ENCODE measurements at places on chromosomes 11 and 22.

DNA sequence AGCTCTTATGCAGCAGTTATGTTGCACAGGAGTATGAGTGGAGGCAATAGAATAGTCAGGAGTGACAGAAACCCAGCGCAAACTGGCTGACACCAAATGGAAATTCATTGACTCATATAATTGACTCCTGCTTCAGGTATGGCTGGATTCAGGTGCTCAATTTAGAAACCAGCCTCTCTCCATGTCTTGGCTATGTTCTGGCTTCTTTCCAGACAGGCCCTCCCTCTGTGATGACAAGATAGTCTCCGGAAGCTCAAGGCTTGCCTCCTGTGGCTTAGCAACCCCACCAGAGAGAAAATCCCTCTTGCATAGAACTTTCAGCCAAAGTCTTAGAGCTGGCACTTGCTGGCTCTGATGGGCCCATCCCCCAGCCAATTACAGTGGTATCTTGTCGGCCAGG, 28.1 kb upstream of the MN1 start:
- no peak for DNase-seq

DNA sequence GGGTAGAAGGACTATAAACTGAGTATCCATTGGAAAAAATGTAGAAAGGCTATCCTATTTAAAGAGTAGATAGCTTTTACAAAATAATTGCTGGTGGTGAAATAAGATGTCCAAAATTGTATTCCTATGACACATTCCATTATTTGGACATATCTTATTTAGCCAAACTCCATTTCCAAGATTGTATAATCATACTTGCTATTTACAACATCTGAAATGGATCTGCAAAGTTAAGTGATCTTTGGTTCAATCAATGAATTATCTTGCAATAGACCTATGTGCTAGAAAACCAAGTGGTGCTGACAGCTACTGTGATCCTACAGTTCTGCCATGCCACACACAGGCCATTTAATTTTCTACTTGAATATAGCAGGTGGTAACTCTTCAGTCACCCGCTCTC, 11.0 kb upstream of the BLID start:
- no peak for DNase-seq

GRCh38 chr11:109423466-109424190, 1.6 kb downstream of the C11orf87 start:
- DNase-seq = no peak

DNA sequence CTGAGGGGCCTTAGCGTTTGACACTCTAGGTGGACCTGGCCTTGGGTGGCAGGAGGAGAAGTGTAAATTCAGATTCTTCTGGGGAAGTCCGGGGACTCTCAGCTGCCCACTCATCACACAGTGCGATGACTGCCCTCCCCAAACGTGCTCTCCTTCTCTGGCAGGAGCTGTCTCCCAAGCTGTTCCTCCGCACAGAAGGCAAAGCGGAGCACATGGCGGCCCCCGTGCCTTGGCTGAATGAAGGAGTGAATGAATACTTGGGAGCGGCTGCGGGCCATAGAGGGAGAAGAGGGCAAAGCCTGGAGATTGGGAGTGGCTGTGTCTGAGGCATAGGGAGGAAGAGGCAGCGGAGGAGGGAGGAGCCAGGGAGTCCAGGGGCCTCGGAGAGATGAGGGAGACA, 6.9 kb upstream of the NAA40 start:
- DNase-seq = no peak

GRCh38 chr11:62593434-62594044, 2.2 kb upstream of the TUT1 start:
- peak; percentile 88 for DNase-seq

DNA sequence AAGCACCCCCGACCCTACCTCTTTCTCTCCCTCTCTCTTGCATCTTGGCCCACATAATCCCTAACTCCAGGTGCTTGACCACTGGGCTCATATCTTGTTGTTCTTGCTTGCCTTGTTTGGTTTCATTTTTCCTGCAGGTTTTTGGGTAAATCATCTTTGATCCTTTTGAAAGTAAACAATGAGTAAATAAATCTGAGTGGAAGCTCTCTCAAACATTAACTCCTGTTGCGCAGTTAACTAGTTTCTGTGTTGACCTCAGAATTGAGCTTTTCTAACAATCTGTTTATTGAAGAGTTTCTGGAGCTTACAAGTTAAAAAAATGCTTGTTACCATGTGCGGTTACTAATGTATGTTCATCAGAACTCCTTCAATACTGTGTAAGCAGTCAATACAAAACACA, 38.8 kb upstream of the MICAL2 start:
- DNase-seq = no peak

Measured in suprapubic skin (tissue), 4 donors.